CD4-positive, alpha-beta memory T cell (primary cell): ENCODE measurements at places on chromosomes 11 and 22.
A peak's percentile ranks its signal among the peaks of the same experiment; 100 is the strongest.

GRCh38 chr11:125942771-125943428 lies 2.9 kb upstream of the VSIG10L2 start:
- no peak for DNase-seq

- no peak for DNase-seq
These were observed 11.6 kb downstream of the ATG13 start for GRCh38 chr11:46628961-46629360.

DNA sequence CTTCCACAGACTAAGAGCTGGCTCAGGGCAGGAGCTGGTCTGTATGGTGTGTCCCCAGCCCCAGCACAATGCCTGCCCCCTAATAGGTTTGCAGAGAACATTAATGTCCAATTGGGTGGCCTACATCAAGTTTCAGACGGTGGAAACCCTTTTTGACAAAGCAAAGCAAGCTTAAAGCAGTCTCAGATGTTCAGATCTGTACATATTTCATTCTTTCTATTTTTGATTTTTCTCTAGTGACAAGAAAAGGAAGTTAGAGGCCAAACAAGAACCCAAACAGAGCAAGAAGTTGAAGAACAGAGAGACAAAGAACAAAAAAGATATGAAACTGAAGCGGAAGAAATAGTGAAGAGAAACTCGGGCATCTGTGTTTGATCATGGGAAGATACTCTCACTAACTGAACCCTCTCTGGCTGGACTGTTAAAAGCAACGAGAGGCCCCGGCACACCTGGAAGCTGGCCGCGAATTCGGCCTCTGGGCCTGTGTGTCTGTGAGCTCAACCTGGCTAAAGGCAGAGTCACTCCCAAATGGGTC lies 40.5 kb downstream of the NAT10 start:
- DNase-seq: no peak

- DNase-seq: no peak
These were observed 81.0 kb downstream of the TRMU start for GRCh38 chr22:46416520-46416871.

GRCh38 chr22:20395181-20395906 lies 1.4 kb downstream of the ZNF74 start:
- DNase-seq: no peak

GRCh38 chr11:117551761-117552343 lies 224.2 kb downstream of the CEP164 start:
- DNase-seq: no peak

GRCh38 chr11:117583063-117583801 lies 213.8 kb downstream of the DSCAML1 start:
- DNase-seq: no peak

DNA sequence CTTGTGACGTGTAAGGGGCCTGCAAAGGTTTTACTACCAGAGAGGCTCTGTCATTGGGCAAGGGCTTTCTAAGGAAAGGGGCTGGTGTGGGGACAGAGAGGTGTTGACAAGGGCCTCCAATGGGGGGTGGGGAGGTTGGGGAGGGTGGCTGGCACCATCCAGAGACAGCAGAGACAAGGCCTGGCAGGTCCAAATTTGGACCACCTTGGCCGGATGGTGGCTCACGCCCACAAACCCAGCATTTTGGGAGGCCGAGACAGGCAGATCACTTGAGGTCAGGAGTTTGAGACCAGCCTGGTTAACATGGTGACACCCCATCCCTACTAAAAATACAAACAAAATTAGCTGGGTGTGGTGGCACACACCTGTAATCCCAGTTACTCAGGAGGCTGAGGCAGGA lies 2.2 kb upstream of the CHRM4 start:
- DNase-seq: no peak

DNA sequence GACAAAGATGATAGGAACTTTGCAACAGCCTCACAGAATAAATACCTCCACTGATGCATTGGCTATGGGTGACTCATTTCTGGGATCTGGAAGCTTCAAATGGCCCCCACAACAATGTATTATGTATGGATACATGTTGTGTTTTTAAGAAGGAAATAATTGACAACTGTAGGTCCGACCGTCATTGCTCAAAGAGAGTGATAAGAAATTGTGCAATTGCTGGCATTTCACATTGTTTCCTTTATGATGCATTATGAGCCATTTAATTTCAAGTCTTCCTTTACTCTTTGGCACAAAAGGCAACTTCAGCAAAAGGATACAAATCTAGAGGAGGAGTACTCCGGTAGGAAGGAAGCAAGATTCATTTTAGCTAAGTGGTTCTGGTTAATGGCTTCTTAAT lies 2.0 kb downstream of the ANO3 start:
- DNase-seq: no peak

GRCh38 chr11:122656631-122657101 lies 1.1 kb downstream of the UBASH3B start:
- DNase-seq: peak; percentile 29
